Colonic mucosa (tissue), 4 donors: ENCODE measurements at places on chromosomes 11 and 22.

- no peaks in the 10 kb centered on the region for H3K36me3 ChIP-seq
- no peak overlapping the region for H3K4me3 ChIP-seq
- no peak for DNase-seq
- H3K27ac ChIP-seq: no peak overlapping the region
- no peaks in the 10 kb centered on the region for H3K27me3 ChIP-seq
- H3K4me1 ChIP-seq: no peaks in the 10 kb centered on the region
Observed at GRCh38 chr11:107266455-107266854, 191.2 kb downstream of the CWF19L2 start.

- no peaks in the 10 kb centered on the region for H3K27me3 ChIP-seq
- no peaks in the 10 kb centered on the region for H3K36me3 ChIP-seq
- H3K27ac ChIP-seq: no peak overlapping the region
- H3K4me3 ChIP-seq: no peak overlapping the region
Observed at GRCh38 chr11:119982517-119983239, 155.2 kb downstream of the TRIM29 start.

DNA sequence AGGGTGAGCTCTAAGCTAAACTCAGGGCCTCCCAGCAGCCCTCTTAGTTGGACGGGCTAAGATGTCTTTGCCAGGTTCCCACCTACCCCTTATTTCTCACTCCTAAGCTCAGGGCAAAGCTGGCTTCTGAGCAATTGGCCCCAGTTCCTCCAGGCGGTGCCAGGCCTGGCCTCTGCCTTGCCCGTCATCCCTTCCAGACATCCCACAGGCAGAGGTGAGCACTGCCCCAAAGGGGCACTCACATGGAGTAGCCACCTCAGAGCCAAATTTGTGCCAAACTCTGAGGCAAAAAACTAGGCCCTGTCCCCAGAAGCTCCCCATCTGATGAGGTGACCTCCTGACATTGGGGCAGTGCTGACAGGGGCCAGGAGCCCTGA is 9.7 kb downstream of the RHOD start:
- H3K36me3 ChIP-seq: no peaks in the 10 kb centered on the region
- H3K27ac ChIP-seq: no peak overlapping the region
- H3K4me1 ChIP-seq: no peaks in the 10 kb centered on the region
- no peak overlapping the region for H3K4me3 ChIP-seq

DNA sequence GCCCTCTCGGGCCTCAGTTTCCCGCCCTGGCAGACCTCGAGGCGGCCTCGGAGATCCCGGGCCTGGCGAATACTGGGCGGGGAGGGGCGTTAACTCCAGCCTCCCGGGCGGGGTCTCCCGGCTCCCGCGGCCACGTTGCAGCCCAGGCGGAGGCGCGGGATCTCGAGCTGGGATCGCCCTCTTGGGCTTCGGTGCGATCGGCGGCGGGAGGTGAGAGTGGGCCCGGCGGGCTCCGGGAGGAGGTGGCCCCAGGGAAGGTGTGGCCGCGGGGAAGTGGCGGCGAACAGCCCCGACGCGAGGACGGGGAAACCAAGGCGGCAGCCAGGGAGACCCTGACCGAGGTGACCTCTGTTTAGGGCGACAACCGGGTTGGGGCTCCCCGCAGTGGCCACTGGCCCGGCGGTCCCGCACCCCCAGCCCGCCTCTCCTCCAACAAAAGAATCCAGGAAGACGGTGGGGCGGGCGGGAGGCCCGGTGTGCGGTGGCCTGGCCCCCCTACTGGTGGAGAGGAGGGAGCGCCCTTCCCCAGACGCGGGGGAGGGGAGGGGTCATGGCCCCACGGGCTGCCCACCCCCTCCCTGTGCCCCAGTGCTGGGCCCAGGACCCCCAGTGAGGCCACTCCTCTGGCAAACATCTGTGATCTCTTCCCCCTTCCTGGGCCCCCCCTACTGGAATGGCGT is at the start of gene PHETA2:
TSS of gene PHETA2 (plus strand) at position 117 of the 680 bp plus-strand sequence. CDS start 3,046 bp downstream, outside the sequence.
- H3K4me1 ChIP-seq: peaks cover 11% of the 10 kb centered on the region
- peak within 1 kb of the TSS; percentile 63 for H3K4me3 ChIP-seq
- peak; percentile 65 for DNase-seq
- H3K36me3 ChIP-seq: no peaks in the 10 kb centered on the region

- H3K27me3 ChIP-seq: no peaks in the 10 kb centered on the region
- no peaks in the 10 kb centered on the region for H3K36me3 ChIP-seq
Observed at GRCh38 chr11:18063125-18063524, 17.1 kb upstream of the TPH1 start.
